ENCODE measurements at places on chromosomes 13 and 19. TPM values are rescaled to one million over a fixed set of nuclear protein-coding genes. Genes with fewer than 3 reads are reported as not detected.

Gene PPM1N
- 0.48 TPM for total RNA-seq

Gene MEIOSIN
- not detected for total RNA-seq

- no peak for DNase-seq
These were observed 8.9 kb downstream of the ACTN4 start for GRCh38 chr19:38656171-38656981.

GRCh38 chr19:581399-582111 lies 8.1 kb upstream of the HCN2 start:
- DNase-seq = no peak

GRCh38 chr13:36445891-36446351 lies 13.6 kb downstream of the CCNA1 start:
- DNase-seq = no peak

DNA sequence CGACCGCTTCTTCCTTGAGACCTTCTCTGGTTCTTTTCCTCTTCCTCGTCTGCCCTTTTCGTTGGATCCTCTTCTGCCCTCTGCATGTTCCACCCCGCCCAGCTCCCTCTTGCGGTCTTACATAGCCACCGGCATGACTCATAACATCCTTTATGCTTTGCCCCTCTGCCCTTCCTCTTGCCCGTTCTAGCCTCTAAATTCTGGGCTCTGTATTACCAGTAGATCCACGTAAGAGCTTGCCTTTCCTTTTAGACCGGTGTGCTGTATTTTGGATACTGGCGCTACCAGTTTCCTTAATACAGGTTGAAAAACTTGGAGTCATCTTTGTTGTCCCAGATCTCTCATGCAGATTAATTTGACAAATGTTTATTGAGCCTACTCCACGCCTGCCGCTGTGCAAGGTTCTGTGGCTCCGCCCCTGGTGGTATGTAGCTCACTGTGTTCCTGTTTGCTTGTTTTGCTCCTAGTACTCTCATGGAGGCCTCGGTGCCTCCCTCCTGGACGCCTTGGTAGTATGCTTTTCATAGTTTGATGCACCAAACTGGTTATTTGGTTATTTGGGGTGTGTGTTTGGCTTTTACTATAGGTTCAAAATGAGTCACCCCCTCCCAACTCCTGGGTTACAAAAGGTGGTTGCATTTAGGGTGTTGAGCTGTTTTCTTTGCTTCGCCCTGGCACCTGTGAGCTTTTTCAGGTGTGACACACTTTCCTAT lies 1.7 kb downstream of the GTF3A start:
- no peak for DNase-seq
